HS-27A (cell line): ENCODE measurements at places on chromosomes 6 and 20.

DNA sequence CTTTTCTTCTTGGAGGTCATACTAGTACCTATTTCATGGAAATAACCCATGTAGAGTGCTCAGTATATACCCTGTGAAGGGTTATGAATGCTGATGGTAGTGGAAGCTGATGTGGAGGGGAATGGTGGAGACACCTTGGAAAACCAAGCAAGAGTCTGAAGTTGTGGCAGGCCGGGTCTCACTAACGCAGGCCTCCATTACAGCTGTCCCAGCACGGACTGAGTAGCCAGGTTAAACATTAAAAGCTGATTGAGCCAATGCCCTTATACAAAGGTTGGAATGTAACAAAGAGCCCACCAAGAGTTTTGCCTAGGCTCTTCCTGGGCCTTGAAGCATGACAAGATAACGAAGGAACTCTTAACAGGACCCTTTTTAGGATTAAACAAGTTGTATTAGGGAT, 2.1 kb upstream of the PCMTD2 start:
- DNase-seq = no peak

DNA sequence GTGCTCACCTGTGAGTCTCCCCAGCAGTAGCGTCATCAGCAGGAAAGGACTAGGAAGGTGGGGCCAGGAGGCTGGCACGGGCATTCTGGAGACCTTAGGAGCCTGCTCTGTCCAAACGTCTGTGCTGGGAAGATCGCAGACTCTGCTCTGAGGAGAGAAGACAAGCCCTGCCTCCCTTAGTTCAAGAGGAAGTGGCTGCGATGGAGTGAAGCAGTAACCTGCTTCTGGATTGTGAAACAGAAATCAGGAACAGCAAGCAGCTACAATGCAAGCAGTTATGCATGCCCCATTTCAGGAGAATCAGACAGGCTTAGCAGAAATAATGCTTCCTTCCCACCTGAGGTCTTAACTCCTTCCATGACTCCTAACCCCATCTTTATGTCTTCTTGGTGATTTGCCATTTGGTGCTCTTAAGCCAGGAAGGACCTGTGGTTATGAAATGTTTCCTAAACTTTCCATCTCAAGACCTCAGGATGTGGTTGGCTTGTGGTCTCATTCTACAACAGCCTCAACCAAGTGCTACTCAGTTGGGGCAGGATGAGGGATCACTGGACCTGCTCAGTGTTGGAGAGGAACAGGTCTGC, at the start of gene SIRPB1:
SIRPB1 (minus strand) TSS at position 149 of the 584 bp plus-strand sequence; CDS start at position 84, 65 bp downstream.
- DNase-seq = no peak

DNA sequence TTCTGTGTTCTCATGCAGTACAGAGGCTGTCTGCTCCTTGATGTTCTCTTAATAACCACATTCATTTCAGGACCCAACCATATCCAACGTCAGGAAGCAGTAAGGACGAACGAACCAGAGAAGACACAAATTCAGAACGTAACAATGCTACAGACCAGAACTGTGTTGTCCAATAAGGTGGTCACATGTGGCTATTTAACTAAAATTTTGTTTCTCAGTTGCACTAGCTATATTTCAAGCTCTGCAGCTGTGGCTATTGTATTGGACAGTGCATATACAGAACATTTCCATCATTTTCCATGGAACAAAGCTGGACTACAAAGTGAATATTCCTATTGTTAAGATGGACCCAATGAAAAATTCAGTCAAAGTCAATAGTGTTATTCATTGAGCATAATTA, 27.0 kb downstream of the MAP7 start:
- no peak for DNase-seq

DNA sequence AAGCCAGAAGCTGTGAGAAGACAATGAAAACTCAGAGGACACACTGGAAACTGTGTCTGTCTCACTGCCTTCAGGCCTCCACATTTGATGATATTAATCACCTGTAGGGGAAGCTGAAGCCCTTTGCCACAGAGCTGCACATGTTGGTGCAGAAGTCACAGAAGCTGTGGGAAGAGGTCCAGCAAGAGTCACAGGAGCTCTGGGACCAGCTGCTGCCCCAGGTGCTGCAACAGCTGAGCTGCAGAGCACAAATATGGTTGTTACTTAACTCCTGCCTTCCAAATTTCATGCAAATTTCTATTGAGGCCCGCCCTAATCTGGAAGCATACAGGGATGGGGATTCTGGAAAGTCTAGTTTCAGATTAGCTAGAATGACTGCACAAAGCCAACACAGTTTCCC, 169.3 kb downstream of the OGFRL1 start:
- DNase-seq = no peak

GRCh38 chr20:19381947-19382346, 169.5 kb downstream of the SLC24A3 start:
- no peak for DNase-seq

- DNase-seq = no peak
Observed at GRCh38 chr6:34181908-34182307, 36.0 kb upstream of the GRM4 start.

DNA sequence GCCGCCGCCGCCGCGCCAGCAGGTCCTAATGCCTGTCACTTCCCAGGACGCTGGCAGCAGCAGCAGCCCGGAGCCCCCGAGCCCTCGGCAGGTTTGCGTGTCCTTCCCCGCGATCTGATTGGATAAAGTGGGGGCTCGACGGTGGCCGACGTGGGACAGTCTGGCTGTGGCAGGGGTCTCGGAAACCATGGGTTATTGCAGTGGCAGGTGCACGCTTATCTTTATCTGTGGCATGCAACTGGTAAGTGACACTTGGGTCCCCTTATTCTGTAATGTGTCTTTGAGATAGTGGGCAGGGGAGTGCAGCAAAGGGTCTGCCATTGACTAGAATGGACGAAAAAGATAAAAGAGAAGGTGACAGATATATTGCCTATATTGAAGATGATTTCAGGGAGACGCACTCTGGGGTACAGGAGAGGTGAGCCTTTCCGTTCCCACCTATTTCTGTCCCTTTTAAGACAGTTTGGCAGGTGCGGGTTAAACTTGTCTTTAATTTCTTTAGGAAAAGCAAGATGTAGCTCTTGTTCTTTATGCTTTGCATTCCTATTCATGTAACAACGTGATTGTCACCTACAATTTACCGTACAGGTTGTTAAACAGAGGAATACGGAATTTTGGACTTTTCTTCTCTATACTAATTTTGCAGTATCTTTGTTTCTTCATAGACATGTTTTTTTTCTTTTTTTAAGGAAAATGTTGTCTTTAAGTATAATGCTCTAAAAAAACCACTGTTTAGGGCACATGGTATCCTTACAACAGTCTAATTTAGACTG, 535 bp downstream of the NKAIN2 start:
- no peak for DNase-seq

GRCh38 chr6:35736982-35737412, at the start of gene ARMC12:
Gene ARMC12 (plus strand): TSS chr6:35737032. CDS start chr6:35737109, 77 bp downstream.
- DNase-seq = no peak

- no peak for DNase-seq
Observed at GRCh38 chr6:41626022-41626421, 12.2 kb upstream of the MDFI start.
